ENCODE measurements at places on chromosomes 16 and 17. TPM values are rescaled to one million over a fixed set of nuclear protein-coding genes. Genes with fewer than 3 reads are reported as not detected.
A peak's percentile ranks its signal among the peaks of the same experiment; 100 is the strongest.

- no peak for DNase-seq
- H3K27me3 ChIP-seq, result no peaks in the 10 kb centered on the region
- no peak overlapping the region for H3K27ac ChIP-seq
- no peaks in the 10 kb centered on the region for H3K36me3 ChIP-seq
Measured at GRCh38 chr17:77323413-77324171, 182.8 kb downstream of the SEC14L1 start.

- no peaks in the 10 kb centered on the region for H3K36me3 ChIP-seq
- no peak for DNase-seq
- H3K27ac ChIP-seq, result no peak overlapping the region
- no peaks in the 10 kb centered on the region for H3K4me1 ChIP-seq
- H3K27me3 ChIP-seq, result no peaks in the 10 kb centered on the region
Measured at GRCh38 chr17:50452630-50453300, 15.9 kb downstream of the CHAD start.

DNA sequence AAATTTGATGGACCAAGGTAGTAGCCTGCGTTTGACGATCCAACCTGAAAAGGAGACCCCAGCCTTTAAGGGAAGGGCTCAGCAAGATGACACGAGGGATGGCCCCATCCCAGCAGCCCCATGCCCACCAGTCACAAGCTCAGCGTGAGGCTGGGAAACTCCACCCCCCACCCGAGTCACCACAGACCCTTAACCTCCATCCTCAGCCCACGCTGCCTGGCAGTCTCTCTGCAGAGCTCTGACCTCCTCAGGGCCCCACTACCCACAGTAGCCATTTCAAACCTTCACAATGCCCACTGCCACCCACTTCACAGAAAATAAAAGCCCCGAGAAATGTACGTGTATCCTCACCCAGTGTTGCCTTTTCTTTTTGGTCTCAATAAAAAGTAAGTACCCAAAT lies 18.7 kb downstream of the USP36 start:
- no peak overlapping the region for H3K4me3 ChIP-seq
- no peaks in the 10 kb centered on the region for H3K4me1 ChIP-seq
- H3K27me3 ChIP-seq, result no peaks in the 10 kb centered on the region
- peaks cover 44% of the 10 kb centered on the region for H3K36me3 ChIP-seq
- H3K27ac ChIP-seq, result no peak overlapping the region

DNA sequence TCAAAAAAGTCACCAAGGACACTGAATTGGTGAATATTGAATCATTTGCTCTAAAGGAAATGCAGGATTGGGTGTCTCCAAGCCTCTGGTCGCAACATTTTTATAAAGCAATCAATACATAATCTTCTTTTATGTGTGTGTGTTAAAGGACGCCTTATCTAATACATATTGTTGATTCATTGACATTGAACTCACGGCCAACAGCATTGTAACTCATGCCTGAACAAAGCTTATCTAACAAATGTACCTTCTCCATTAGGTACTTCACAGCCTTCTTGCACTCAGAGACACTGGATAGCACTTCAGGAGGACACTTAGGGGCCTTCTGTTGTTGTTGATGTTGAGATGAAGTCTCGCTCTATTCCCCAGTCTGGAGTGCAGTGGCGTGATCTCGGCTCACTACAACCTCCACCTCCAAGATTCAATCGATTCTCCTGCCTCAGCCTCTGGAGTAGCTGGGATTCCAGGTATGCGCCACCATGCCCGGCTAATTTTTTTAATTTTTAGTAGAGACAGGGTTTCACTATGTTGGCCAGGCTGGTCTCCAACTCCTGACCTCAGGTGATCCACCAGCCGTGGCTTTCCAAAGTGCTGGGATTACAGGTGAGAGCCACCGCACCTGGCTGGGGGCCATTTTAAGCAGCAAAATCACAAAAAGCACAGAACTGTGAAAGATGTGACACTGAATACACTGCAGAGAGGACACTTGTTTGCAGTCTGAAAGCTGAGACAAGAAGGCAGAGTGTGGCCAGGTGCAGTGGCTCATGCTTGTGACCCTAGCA lies 13.2 kb upstream of the PDXDC1 start:
- H3K27ac ChIP-seq, result no peak overlapping the region
- DNase-seq, result no peak
- no peaks in the 10 kb centered on the region for H3K4me1 ChIP-seq
- H3K27me3 ChIP-seq, result no peaks in the 10 kb centered on the region
- no peak overlapping the region for H3K4me3 ChIP-seq

DNA sequence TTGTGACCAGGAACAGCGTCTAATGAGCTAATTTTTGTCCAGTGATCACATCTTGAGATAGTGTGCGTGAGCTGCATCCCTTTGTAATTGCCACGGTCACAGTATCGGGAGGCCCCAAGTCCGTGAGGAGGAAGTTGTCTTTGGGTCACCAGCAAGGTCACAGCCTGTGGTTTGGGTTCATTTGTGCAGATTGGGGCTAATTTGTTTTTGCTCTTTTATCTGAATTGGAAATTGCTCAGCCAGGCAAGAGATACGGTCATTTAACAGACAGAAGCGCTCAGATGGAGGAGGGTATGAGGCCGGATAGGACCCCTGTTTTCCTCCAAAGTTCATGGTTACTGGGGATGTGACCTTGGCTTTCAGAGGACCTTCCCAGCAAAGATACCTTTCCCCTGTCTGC lies 174.1 kb downstream of the SNX29 start:
- H3K27me3 ChIP-seq, result no peaks in the 10 kb centered on the region
- no peak overlapping the region for H3K27ac ChIP-seq
- peaks cover 14% of the 10 kb centered on the region for H3K4me1 ChIP-seq

DNA sequence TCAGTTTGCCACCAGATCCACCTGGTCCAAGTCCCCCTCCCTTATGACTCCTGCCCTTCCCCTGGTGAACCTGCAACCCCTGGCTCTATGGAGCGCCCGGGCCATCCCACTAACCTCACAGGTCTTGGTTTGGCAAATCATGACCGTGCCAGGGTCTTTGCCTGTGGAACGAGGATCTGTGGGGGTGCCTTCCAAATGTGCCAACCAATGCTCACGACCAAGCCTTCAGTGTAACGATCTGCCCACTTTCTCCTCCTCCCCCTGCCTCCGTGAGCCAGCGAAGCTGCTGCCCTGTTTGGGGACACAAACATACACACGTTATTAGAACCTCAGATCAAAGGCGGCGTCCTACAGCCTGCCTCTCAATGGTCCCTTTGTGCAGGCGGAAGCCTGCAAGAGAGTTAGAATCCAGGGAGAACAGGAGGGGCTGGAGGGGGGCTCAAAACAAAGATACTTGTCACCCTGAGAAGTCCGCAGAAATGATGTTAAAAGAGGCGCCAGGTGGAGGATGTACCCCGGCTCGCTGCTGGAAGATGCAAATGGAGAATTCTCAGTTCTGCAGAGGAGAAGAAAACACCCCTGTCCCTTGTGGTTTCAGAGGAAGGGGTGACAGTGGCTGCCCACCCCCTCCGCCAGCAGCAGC lies 9.0 kb upstream of the NKD1 start:
- H3K4me3 ChIP-seq, result no peak overlapping the region
- no peaks in the 10 kb centered on the region for H3K27me3 ChIP-seq
- no peak for DNase-seq
- H3K4me1 ChIP-seq, result 0 out of 2 replicates have a peak, but pooled peaks cover 4% of the 10 kb centered on the region
- no peaks in the 10 kb centered on the region for H3K36me3 ChIP-seq
- H3K27ac ChIP-seq, result no peak overlapping the region

DNA sequence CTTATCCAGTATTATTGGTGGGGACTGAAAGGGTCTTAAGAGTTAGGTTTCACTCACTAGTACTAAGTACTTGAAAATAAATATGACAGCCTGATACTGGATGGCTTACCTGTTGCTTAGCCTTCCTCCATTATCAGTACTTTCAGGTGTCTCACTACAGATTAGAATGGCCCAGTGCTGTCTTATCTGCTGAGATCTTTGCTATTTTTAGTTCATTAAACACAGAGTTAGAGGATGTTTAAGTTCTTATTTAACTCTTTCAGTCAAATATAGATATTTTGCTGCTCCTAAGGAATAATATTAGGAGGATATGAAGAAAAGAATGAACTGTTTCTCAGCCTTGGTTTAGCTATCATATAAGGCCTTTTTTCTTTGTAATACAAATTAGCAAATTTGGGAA lies 74.8 kb downstream of the NLK start:
- no peak overlapping the region for H3K27ac ChIP-seq
- no peak overlapping the region for H3K4me3 ChIP-seq
- H3K36me3 ChIP-seq, result no peaks in the 10 kb centered on the region
- no peaks in the 10 kb centered on the region for H3K27me3 ChIP-seq
- DNase-seq, result no peak
- H3K4me1 ChIP-seq, result peaks cover 57% of the 10 kb centered on the region

GRCh38 chr16:75230471-75231110 lies 11.8 kb downstream of the CTRB1 start:
- no peaks in the 10 kb centered on the region for H3K4me1 ChIP-seq
- H3K27me3 ChIP-seq, result no peaks in the 10 kb centered on the region
- no peak for DNase-seq
- H3K36me3 ChIP-seq, result peaks cover 30% of the 10 kb centered on the region
- no peak overlapping the region for H3K4me3 ChIP-seq

- 0 out of 2 replicates have a peak, but pooled peaks cover 2% of the 10 kb centered on the region for H3K36me3 ChIP-seq
- H3K27me3 ChIP-seq, result no peaks in the 10 kb centered on the region
- H3K4me3 ChIP-seq, result peak overlapping the region; percentile 41
- DNase-seq, result peak; percentile 68
Measured at GRCh38 chr16:22225060-22225459, 19.0 kb downstream of the EEF2K start.

DNA sequence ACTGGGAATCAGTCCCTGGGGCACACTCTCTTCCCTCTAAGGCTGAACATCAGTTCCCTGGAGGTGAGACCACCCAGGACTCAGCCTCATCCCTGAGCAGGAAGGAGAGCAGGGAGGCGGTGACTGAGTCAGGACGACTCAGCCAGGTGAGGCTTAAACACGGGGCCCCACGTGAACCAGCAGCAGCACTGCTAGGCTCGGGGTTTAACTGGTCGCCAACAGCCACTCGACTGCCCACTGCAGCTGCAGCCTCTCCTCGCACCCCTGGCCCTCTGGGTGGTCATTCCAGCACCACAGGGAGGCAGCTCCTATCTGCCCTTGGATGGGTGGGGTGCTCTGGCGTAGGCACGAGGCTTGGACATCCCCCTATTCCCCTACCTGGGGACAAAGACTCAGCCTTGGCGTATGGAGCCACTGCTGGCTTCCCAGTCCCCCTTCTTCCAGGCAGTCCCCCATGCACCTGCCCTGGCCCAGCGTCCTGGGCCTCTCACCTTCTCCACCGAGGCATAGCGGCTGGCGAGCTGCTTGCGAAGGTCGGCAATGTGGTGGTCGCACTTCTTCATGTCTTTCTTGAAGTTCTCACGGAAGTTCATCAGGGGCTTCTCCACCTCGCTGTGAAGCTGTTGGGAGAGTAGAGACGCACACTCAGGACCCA lies 21.2 kb upstream of the RCVRN start:
- H3K4me3 ChIP-seq, result no peak overlapping the region
- H3K27ac ChIP-seq, result no peak overlapping the region
- DNase-seq, result no peak
- H3K27me3 ChIP-seq, result no peaks in the 10 kb centered on the region
- H3K4me1 ChIP-seq, result no peaks in the 10 kb centered on the region

- no peak overlapping the region for H3K27ac ChIP-seq
- no peaks in the 10 kb centered on the region for H3K36me3 ChIP-seq
- DNase-seq, result no peak
Measured at GRCh38 chr16:50498431-50499155, 49.6 kb upstream of the NKD1 start.

GRCh38 chr16:27520982-27521673 lies 28.6 kb downstream of the GTF3C1 start:
- H3K27ac ChIP-seq, result no peak overlapping the region
- no peak for DNase-seq
- H3K36me3 ChIP-seq, result peaks cover 27% of the 10 kb centered on the region
- no peaks in the 10 kb centered on the region for H3K4me1 ChIP-seq
- no peak overlapping the region for H3K4me3 ChIP-seq
- no peaks in the 10 kb centered on the region for H3K27me3 ChIP-seq

Gene RBFOX1
- total RNA-seq, result 2.5 TPM

Gene PIP4K2B
- 36.0 TPM for total RNA-seq

Gene HBA2
- not detected for total RNA-seq
